ENCODE measurements at places on chromosomes 12 and 14.

GRCh38 chr12:2267703-2268470 lies 215.1 kb downstream of the CACNA1C start:
- DNase-seq: peak; percentile 75

- DNase-seq: no peak
Observed at GRCh38 chr12:40474630-40475029, 217.6 kb upstream of the CNTN1 start.

DNA sequence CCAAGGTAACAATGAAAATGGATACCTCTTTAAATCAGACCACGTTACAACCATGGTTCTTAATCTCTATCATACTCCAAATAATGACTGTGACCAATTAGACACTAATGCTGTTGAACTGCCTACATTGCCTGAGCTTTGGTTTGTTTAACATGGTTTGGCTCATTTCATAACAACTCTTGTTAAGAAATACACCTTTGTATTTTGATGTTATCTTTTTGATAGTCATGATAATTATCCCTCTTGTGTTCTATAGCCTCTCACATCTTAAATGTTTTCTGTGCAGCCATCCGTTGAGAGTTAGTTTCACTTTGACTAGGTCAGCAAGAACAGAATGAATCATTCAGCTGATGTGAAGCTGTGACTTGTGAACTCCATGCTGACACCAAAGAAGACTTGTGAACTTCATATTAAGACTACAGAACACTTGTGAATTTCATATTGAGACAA lies 75.5 kb upstream of the RERGL start:
- DNase-seq: peak; percentile 63

GRCh38 chr12:1517734-1518525 lies 76.5 kb downstream of the FBXL14 start:
- DNase-seq: no peak

DNA sequence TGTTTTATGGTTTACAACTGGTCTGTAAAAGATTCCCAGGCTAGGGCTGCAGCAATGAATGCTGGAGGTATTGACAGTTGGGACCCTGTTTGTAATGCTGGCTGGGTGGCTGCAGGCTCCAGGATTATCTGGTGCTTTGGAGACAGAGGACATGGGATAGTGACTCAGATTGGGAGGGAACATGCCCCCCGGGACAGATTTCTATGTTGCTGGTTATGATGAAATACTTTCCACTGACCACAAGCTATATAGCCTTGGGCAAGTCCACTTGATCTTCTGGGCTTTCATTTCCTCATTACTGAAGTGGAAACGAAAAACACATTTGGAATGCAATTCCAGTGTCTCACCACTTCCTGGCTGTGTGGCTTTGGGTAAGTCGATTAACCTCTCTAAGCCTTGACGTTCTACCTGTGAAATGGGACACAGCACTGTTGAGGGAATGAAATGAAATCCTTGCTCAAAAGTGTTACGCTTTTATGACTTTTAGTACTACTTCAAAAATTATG lies 6.3 kb upstream of the TPCN1 start:
- DNase-seq: peak; percentile 98

- peak; percentile 66 for DNase-seq
Observed at GRCh38 chr14:55412676-55413075, 1.0 kb upstream of the ATG14 start.
